NCI-H524 treated with DMSO at 0.1 percent for 48 hours (cell line): ENCODE measurements at places on chromosomes 7 and 10.

GRCh38 chr7:141071260-141071854 is 2.5 kb upstream of the TMEM178B start:
- peak; percentile 35 for DNase-seq

DNA sequence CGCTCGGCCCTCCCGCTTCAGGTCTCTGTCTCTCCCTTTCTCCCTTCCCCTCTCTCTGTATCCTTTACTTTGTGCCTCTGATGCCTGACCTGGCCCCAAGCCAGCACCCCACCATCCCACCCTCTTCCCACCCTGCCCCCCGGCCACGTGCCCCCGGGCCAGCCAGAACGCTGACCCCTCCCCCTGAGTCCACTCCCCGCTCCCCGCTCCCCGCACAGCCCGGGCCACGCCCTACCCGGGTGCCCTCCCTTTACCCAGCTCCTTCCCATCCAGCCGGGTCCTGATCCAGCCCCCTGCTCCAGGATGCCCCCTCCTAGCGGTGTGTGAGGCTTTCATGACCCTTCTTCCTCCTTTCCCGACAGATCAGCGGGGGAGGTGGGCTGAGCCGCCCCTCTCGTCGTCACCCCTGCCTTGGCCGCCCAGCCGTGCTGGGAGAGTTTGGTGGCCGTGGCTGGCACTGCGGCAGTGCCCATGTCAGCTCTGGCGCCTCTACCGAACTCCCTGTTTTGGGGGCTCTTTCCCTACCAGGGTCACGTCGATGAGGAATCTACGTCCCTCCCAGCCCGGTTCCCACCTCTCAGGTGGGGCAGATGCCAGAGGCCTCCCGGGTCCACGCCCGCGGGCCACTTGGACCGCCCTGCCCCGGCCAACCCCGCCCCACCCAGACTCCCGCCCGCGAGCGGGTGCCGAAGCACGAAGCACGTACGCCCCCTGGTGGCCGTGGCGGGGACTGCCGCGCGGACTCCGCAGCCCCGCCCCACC is 127.4 kb downstream of the UBE2H start:
- DNase-seq, result peak; percentile 35

- no peak for DNase-seq
Measured at GRCh38 chr7:44078521-44078920, 3.8 kb downstream of the POLM start.

DNA sequence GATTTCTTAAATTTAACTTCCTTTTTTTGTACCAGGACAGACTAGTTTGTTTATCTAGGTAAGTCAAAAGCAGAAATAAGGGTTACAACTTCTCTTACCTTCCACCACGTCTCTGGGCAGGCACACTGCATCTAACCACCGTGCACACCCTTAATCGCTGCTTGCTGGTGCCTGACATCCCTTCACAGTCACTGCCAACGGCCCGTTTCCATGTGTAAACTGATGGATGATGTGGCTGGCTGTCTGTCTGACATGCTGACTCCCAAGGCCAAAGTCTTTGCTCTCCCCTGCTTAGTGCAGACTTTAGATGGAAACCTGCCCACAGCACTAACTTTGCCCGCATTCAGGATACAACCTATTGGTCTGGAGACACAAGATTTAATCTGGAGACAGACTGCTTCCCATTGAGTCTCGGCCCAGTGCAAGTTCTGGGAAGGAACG is 1.1 kb downstream of the TMEM273 start:
- DNase-seq, result no peak
